ENCODE measurements at places on chromosomes 6 and 20.

GRCh38 chr6:82908661-82909060 lies 157.0 kb downstream of the UBE3D start:
- DNase-seq = no peak

DNA sequence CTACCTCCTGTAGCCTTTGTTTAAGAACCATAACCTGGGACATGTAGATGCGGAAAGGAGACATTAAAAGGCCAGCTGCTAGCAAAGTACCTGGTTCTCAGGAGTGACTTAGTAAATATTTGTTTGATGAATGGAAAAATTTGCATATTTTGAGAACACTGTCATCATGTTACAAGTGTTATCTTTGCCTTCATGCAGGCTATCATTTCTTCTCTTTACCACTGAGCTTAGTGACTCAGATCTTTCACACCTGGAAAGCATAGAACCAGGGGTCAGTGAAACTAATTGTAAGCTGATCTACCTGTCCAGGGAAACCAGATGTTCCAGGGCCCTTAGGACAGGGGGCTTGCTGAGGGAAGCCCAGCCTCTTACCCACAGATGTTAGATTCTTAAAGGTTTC lies 5.4 kb downstream of the ZFP57 start:
- DNase-seq = no peak

GRCh38 chr6:87945181-87945580 lies 102.5 kb upstream of the SPACA1 start:
- DNase-seq = no peak

- no peak for DNase-seq
These were observed 12.7 kb upstream of the BAK1 start for GRCh38 chr6:33592595-33593413.
